ENCODE measurements at places on chromosomes 7 and 10.

DNA sequence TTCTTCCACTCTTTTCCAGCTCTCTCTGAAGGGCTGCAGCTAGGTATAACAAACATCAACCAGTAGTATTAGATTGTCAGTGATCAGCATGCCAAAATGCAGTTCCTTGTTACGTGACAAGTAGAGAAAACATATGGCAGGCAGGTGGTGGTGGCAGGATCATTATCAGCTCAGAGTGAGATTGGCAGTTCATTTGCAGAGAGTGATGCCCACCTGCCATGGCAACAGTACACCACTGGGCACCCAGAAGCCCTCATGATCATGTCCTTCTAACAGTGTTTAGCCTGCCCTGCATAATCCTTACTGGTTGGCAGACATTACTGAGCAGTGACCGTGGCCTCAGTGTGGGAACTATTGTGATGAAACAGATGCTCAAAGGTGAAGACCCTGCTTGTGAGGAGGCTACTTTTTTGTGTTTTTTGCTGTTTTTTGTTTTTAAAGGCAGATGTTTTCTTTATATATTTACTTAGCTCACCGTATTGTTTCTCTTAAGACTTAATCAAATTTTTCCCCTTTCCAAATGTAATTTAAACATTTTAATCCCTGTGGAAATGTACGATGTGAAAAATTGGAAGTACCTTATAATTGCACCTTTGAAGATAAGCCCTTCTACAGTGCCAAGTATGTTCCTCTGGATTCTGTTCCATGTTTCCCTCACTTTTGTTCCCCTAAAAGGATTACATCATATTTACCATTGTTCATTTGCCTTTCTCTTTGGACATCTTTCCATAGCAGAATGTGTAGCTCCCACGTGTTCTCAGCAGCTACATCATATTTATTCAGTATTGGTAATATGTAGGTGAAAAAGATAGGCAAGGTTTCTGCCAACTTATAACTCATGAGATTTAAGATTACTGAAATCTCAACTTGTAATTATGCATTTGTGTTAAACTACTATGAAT is 179.6 kb downstream of the SND1 start:
- peak; percentile 43 for DNase-seq

DNA sequence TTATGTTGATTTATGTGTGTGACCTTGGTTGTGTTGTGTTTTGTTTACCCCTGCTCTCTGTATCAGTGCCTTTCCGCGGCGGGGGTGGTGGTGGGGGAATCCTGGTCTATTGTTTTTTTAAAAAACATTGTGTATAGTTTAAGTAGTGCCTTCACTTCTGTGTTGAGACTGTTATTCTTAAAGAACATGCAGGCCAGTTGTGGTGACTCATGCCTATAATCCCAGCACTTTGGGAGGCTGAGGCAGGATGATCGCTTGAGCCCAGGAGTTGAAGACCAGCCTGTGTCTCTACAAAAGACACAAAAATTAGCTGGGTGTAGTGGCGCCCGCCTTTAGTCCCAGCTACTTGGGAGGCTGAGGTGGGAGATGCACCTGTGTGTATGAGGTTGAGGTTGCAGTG is 429.0 kb upstream of the LRGUK start:
- DNase-seq = no peak

DNA sequence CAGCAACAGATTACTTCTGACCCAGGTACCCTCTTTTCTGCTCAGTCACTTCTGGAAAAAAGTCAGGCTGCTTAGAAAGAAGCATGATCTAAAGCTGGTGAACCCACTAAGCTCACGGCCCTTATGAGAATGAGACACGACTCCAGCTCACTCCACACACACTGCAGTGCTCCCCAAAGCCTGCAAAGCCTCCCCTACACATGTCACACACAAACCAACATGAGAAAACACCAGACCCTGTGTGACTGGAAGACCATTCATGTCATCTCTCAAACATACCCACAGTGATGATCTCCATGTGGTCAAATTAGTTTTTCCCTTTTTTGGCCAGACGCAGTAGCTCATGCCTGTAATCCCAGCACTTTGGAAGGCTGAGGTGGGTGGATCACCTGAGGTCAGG is 391 bp downstream of the ANKRD61 start:
- no peak for DNase-seq

GRCh38 chr10:71837098-71837827 is 13.8 kb downstream of the PSAP start:
- no peak for DNase-seq

DNA sequence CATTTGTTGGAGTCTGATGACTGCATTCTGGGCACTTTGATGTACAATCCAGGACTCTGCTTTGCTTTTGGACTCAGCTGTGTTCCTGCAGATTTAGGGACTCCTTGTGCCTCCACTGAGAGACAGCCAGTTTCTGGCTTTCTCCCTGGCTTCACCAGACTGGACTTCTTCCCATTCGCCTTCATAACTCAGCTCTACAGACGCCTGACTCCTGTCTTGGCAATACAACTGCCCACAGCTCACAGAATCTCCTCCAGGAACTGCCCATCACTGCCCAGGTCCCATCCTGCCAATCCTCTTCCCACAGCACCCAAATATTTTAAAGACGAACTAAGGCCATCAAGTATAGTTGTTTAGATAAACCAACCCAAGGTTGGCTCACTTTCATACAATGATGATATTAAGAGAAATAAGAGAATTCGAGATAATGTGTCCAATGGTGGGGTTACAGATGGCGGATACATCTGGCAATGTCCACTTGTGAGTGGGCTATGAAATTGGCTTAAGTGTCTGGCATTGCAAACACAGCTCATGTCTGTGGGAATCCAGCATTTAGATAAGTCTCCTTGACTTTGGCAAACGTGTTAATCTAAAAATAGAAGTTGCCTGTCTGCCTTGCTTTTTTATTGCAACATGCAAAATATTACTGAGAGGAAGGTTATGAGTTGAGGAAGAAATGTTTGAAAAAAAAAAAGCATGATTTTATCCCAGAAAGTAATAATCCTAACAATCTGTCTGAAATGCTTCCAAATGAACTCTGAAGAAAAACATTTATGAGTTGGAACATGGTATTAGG is 95.1 kb downstream of the ITGA8 start:
- DNase-seq = peak; percentile 93

DNA sequence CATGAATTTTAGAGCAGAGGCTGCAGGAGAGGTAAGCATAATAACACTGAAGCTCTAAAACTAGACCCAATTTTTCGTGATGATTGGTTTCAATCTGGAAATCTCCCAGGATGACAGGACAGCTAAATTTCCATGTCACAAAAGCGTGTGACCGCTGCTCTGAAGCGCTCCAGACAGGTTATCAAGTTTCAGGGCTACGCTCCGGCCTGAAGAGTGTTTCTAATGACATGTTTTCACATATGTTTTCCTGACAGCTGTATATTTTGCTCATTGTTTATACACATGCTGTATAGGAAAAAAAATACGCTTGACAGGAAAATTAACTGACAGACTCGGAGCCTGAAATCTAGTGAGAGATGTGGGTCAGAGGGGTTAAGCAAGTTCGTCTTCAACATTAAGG is 219.8 kb upstream of the BMPER start:
- DNase-seq = no peak

- no peak for DNase-seq
Measured at GRCh38 chr10:92832998-92833650, 15.2 kb upstream of the EXOC6 start.

DNA sequence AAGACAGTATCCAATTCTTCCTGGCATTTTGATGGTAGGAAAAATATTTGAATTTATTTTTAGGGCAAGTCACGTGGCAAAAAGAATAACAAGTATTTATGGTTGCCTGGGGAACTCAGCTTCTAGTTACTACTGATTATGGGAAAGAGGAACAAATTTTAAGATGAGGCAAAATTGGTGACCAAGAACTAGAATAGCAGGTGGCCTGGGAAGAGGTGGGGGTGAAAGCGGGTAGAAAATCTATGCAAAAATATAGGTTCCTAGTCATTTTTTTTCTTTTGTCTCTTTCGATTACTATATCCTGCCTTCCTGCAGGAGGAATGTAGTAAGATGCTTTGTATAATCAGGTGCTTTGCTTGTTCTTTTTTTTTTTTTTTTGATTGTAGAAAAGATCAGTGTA is 27.8 kb downstream of the ENTPD1 start:
- no peak for DNase-seq

GRCh38 chr7:125670926-125671572 is 741.4 kb upstream of the POT1 start:
- peak; percentile 52 for DNase-seq

DNA sequence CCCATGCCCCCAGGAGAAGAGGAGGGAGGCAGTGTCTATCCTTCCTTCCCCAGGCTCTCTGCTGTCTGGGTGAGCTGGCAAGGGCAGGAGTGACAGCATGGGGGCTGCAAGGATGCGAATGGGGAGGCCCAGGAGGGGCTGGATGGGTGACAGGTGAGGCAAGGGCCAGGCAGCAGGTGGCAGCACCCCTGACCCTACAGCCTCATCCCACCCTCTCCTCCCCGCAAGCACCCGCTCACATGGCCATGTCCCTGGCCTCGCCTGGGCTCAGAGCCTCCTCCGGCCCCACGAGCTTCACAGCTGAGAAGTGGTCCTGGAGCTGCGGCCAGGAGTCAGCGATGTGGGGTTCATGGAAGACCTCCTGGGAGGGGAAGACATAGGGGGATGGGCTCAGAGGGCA is 5.4 kb downstream of the PLOD3 start:
- no peak for DNase-seq

DNA sequence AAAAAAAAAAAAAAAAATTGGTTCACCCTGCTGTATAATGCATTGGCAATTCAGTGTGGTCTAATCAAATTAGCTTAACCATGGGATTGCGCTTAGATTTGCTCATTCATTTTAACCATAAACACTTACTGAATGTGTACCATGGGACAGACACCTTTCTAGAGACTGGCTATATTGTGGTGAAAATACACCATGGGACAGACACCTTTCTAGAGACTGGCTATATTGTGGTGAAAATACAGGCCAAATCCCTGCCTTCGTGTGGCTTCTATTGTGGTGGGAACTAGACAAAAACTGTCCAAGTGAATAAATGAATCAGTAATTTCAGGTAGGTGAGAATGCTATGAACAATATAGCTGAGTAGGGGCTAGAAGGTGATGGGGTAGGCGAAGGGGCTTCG is 10.2 kb upstream of the REPIN1 start:
- DNase-seq = no peak

GRCh38 chr7:74625446-74625845 is 32.1 kb upstream of the GTF2I start:
- peak; percentile 82 for DNase-seq

DNA sequence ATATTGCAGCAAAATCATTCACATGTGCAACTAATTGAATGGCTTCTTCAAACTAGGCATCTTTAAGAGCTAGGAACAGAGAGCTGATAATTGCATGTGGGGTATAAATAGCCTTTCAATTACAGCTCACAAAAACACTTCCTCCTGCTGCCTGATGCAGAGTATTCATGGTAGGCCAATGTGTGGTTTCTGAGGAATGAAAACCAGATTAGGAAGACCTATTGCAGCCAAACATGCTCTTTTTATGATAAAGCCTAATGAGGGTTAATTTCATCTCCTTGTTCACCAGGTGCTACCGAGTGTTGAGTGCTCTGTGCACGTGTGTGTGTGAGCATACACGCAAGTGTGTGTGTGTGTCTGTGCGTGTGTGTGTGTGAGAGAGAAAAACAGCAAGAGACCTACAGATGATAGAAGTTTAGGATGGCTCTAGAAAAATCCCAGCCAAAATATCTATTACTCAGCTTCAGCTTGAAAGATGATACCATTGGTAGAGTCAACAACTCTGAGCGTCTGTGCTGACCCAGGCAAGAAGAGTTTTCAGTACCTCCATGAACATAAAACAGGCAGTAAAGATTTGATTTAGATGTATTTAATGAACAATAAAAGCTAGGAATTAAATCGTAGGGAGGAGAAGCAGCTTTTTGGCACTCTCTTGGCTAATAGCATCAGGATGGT is 448.5 kb upstream of the ANKRD30A start:
- peak; percentile 77 for DNase-seq

DNA sequence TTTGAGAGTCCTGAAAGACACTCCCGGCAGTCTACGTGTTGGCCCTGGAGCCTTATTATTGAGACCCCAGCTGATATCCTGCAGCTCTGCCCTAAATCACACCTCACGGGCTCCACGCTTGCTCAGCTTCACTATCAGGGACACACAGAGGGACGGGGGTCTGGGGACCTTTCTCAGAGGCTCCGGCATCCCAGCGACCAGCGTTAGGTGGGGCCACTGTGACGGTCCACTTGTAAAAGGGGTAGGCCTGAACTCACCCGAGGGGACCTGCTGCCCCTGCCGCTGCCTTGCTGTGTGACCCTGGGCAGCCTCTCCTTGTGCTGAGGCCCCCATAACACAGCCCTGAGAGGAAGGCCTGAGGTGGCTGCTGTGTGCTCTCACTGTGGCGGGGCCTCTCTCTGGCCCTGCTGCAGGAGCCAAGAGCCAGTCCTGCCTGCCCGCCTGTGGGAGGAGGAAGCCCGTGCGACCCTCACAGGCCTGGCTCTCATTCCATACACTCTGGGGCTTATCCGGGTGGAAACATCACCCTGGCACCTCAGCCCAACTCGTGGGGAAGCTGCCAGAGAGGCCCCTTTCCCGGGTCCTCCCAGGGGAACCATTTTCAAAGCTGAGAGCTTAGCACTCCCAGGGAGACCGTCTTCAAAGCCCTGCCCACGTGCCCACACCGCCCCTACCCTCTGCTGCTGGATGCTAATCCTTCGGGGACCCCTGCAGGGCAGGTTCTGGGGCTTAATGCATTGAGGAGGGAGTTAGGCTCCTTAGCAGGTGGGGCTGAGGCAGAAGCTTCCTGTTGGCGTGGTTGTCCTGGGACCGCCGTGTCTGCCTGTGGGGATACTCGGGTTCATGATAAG is 21.7 kb downstream of the AQP1 start:
- no peak for DNase-seq

- no peak for DNase-seq
Measured at GRCh38 chr10:69344591-69345252, 66.4 kb downstream of the HK1 start.

DNA sequence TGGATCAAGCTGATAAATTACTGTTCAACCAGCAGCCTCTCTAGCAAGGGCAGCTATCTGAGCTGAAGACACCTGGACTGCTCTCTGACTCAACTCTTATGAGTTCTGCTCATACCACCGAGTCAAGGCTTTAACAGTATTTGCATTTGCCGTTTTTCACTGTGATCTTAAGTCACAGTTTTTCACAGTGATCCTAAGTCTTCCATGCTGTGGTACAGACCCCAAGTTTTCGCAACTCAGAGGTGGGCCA is 31.3 kb downstream of the PIP4K2A start:
- DNase-seq = no peak

DNA sequence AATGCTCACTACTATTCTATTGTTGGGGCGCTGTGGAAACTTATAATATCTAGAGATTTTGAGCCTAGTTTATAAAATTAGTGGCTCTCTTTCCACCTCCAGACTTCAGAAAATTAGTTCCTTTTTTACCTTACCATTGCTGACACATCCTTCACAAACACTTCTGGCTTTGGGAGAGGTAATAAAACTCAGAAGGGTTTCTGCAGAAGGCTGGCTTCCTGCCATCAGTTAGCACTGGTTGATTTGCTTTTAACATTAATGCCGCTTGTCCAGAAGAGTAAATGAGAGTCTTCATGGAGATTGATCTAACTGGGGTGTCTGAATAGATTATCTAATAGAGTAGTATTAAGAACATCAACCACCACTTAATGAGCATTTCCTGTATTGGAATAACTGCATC is 20.3 kb downstream of the ACSM6 start:
- no peak for DNase-seq

Measured in fibroblast of the aortic adventitia (primary cell).